Right lung (tissue), 10 donors: ENCODE measurements at places on chromosomes 3 and 15. TPM values are rescaled to one million over a fixed set of nuclear protein-coding genes. Genes with fewer than 3 reads are reported as not detected.
A peak's percentile ranks its signal among the peaks of the same experiment; 100 is the strongest.

GRCh38 chr3:125433091-125433534 is 58.0 kb upstream of the ZNF148 start:
- no peak for DNase-seq

DNA sequence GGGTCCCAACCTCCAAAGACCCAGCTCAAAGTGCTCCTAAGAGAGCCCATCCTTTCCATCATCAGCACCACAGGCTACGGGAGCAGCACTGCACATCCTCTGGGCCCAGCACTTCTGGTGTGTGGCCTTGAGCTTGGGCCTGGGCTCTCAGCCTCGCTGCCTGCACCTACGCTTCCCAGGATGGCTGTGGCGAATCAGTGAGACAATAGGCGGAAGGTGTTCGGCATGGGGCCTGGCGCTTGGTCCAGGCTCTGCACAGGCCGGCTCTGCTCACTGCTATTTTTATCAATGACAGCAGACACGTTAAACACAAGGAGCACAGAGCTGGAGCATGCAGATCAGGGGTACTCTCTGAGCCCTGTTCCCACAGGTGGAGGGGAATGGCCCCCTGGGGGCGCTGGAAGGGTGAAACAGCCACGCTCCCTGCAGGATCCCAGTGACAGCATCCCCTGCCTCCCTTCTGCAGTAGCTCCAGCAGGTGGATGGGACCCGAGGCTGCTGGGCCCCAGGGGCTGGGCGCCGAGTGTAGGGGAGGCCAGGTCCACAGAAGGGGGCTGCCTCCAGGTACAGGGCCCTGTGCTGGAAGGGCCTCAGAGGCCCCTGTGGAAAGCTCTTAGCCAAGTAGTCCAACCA is 90.0 kb upstream of the RPL32 start:
- DNase-seq, result no peak

GRCh38 chr3:142929109-142929508 is 34.4 kb downstream of the PAQR9 start:
- DNase-seq, result no peak

GRCh38 chr3:43970351-43970750 is 271.3 kb upstream of the TOPAZ1 start:
- DNase-seq, result no peak

- peak; percentile 67 for DNase-seq
Observed at GRCh38 chr3:126274735-126275619, 82.2 kb downstream of the KLF15 start.

DNA sequence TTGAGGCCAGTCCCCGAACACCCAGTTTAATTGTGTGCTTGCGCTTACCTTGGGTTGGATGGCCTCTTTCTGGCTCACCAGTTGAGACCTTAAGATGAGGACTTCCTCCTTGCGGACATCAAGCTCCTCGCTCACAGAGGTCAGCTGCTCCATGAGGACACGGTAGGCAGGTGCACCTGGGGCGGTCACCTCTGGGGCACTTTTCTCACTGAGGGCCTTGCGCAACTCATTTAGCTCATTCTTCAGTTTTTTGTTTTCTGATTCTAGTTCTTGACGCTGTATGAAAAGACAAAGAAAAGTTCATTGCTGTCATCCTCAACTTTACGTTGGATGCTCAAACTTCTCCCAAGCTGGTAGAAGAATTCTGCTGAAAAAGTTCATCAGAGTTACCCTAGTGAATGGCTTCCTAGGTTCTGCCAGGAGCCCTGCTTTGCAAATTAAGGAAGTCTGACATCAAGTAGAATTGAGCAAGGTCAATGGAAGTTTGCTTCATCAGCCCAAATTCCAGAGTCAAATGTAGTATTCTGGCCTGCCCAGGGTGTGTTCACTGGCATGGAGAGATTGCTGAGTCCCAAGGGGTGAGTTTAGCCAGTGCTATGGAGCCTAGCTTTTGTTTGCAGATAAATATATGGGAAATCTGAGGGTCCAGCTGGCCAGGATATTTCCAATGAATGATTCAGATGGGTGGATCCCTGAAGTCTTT is 55.8 kb upstream of the MYO5C start:
- no peak for DNase-seq

DNA sequence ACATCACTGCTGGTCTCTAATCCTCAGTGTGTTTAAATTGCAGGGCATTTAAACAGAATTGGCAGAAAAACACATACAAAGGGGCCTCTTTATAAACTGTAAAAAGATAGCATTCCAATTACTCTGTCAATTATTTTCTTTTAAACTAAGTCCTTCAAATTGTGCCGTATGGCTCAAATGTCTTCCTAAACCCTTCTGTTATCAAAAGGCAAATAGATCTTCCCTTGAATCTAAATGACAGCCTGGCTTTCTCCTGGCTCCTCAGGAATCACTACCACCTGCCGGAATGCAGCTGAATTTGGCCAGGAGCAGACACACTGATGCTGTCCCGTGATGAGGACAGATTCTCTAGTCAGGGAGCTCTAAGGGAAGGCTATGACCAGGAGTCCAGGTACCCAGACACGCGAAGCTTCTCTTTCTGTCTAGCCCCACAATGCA is 85.6 kb downstream of the IGF2BP2 start:
- DNase-seq, result no peak

GRCh38 chr3:150059241-150059640 is 88.5 kb upstream of the PFN2 start:
- no peak for DNase-seq

Gene CFAP91
- 6.0 TPM for polyA plus RNA-seq
